ENCODE measurements at places on chromosomes 1 and 21.

- no peak for DNase-seq
Observed at GRCh38 chr1:39293375-39294070, 89.0 kb downstream of the MACF1 start.

GRCh38 chr21:41567901-41568510, 60.0 kb upstream of the TMPRSS2 start:
- no peak for DNase-seq

DNA sequence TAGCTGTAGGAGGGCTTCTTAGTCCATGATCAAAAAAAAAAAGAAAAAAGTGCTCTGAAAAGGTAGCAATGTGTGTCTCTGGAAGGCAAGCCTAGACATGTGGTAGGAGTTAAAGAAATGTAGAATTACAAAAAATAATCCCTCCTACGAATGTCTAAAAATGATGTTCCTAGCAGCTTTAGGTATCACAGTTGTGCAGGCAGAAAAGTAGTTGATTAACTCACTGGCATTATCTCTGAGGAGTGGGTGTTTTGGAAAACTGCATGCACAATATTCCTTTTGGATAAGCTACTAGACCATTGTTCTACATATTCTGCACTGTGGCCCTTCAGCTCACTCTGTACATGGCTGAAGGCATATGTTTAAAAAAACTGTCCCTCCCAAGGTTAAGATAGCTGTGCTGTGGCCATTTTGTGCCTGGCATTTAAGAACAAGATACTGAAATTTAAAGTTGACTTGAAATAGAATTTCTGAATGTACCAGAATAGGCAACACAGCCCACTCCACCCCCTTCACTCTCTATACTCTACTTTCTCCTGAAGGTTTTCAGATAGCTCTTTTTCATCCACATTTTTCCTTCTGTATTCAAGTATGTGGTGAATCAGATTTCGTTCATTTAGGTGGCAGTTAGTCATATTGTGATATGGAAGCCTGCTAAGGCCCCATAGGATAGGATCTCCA, 463.9 kb upstream of the LRRC7 start:
- DNase-seq = no peak

DNA sequence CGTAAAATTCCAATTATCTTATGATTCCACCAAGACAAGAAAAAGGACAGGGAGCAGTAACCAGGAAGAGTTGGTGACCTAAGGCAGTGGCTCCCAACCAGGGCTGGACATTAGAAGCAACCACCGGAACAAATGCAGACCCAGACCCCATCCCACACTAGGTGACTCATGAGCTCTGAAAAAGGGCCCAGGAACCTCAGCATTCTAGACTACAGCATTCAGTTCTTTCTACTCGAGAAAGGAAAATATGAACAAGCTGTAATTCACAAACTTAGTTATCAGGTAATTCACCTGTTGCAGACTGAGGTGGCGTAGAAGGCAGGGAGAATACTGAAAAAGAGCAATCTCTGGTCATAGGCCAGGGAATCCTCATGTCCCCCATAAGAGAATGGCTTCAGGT, 138.4 kb upstream of the KRTAP19-8 start:
- no peak for DNase-seq
